ENCODE measurements at places on chromosomes 13 and 19. TPM values are rescaled to one million over a fixed set of nuclear protein-coding genes. Genes with fewer than 3 reads are reported as not detected.

GRCh38 chr19:40954573-40954972, 36.5 kb upstream of the CYP2B6 start:
- H3K27ac ChIP-seq = no peak overlapping the region
- peaks cover 3% of the 10 kb centered on the region for H3K27me3 ChIP-seq
- no peak overlapping the region for H3K4me3 ChIP-seq
- H3K36me3 ChIP-seq = peaks cover 2% of the 10 kb centered on the region

- H3K27ac ChIP-seq = no peak overlapping the region
- no peaks in the 10 kb centered on the region for H3K36me3 ChIP-seq
- no peak for DNase-seq
- peaks cover 33% of the 10 kb centered on the region for H3K27me3 ChIP-seq
Measured at GRCh38 chr13:51202477-51203046, 19.6 kb upstream of the FAM124A start.

- H3K4me1 ChIP-seq = peaks cover 2% of the 10 kb centered on the region
- H3K36me3 ChIP-seq = no peaks in the 10 kb centered on the region
- H3K27me3 ChIP-seq = peaks cover 26% of the 10 kb centered on the region
Measured at GRCh38 chr13:76860706-76861105, 25.5 kb downstream of the KCTD12 start.

DNA sequence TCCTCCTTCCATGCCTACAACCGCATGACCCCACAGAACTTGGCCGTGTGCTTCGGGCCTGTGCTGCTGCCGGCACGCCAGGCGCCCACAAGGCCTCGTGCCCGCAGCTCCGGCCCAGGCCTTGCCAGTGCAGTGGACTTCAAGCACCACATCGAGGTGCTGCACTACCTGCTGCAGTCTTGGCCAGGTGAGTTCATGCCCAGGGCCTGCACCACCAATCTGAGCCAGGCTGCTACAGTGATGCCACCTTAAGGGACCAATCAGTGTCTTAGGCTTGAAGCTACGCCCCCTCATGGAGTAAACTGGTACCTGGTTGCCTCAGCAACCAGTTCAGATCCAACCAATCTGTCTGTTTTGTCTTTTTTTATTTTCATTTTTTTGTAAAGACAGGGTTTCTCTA, 5.2 kb downstream of the SYDE1 start:
- H3K27me3 ChIP-seq = peaks cover 11% of the 10 kb centered on the region
- peaks cover 3% of the 10 kb centered on the region for H3K4me1 ChIP-seq
- no peak overlapping the region for H3K4me3 ChIP-seq
- H3K27ac ChIP-seq = no peak overlapping the region
- DNase-seq = no peak
- H3K36me3 ChIP-seq = peaks cover 6% of the 10 kb centered on the region

GRCh38 chr13:110438776-110439175, 122.7 kb downstream of the RAB20 start:
- no peak overlapping the region for H3K27ac ChIP-seq
- DNase-seq = no peak
- no peak overlapping the region for H3K4me3 ChIP-seq
- peaks cover 21% of the 10 kb centered on the region for H3K27me3 ChIP-seq
- no peaks in the 10 kb centered on the region for H3K36me3 ChIP-seq

- H3K27me3 ChIP-seq = no peaks in the 10 kb centered on the region
- H3K4me3 ChIP-seq = peak overlapping the region; percentile 89
- peak overlapping the region; percentile 99 for H3K27ac ChIP-seq
- peaks cover 28% of the 10 kb centered on the region for H3K36me3 ChIP-seq
- no peak for DNase-seq
- peaks cover 12% of the 10 kb centered on the region for H3K4me1 ChIP-seq
Measured at GRCh38 chr19:5789886-5790558, 941 bp downstream of the DUS3L start.

Gene GPC6
- not detected for total RNA-seq
